CD4-positive, alpha-beta T cell treated with Interleukin-1 beta for 1 hour (primary cell): ENCODE measurements at places on chromosomes 11 and 22.

- DNase-seq = no peak
Observed at GRCh38 chr11:10580623-10581022, 12.2 kb upstream of the LYVE1 start.

GRCh38 chr11:133897331-133897650 lies 52.0 kb upstream of the SPATA19 start:
- DNase-seq = no peak

DNA sequence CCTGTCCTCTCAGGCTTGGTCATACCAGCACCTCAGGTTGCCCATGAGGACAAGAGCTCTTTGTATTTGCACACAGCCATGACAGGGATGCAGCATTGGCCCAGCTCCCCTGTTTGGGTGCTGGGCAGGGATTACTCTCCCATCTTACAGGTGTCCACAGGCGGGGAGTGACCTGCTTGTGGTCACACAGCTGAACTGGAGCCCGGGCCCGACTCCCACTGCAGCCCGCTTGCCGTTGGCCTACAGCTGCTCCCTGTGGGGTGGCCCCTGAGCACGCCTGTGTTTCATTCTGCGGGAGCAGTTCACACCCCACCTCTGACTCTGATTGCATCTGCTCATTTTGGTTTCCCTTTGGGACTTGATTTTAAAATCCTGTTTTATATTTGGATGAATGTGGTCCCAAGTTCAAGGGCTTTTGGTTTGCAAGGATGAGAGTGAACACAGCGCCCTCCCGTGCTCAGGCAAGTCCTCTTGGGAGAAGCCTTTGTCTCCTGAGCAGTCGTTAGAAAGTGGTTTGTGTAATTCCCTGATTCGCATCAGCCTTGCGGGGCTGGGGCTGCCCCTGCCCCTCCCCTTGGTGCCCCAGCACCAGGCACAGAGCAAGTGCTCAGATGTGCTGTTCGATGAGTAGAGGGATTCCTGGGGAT lies 9.3 kb downstream of the PICK1 start:
- DNase-seq = no peak

DNA sequence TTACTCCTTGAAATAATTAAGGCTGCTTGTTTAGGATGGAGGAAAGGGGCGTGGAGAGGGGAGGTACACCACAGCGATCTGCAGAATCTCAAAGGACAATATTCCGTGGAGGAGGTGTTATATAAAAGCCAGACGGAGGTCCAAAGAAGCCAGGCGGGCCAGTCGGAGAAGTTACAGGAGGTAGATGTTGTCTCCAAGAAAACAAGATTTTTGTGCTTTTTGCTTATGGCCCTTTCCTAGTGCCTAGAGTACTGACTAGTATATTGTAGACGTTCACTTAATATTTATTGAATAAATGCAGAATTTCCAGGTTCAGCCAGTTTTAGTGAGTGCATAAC lies 761 bp downstream of the ZDHHC13 start:
- no peak for DNase-seq

DNA sequence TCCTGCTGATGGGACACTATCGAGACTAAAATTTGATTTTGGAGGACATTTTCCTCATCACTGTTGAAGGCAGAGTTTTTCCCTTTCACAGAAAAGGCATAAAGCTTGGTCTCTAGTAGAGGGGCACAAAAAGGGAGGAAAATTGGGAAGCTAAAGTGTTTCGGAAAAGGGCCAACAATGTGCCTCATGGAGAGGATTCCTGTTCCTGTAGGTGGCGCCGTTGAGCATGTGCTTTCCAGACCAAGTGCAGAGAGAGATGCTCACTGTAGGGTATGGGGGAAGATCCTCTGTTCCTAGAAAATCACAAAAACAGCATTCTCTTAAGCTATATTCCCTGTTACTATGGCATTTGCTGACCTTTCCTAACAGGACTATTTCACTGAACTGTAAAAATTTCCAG lies 18.4 kb upstream of the OR4C5 start:
- DNase-seq = no peak

DNA sequence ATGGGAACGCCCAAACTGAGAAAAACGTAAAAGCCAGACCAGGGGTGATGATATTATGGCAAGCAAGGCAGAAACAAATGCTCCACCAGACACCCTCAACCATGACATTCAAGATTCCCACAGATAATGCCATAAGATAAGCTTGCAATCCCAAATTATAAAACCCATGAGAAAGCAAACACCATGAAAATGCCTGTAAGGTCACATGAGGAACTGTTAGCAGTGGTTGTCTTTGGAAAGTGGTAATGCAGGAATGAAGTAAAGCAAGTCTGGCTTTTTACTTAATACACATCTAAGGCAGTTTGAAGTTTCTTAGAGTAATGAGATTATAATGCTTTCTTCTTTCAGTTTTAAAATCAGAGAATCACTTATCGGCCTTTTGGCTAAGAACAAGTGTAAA lies 111.0 kb downstream of the MN1 start:
- DNase-seq = no peak

DNA sequence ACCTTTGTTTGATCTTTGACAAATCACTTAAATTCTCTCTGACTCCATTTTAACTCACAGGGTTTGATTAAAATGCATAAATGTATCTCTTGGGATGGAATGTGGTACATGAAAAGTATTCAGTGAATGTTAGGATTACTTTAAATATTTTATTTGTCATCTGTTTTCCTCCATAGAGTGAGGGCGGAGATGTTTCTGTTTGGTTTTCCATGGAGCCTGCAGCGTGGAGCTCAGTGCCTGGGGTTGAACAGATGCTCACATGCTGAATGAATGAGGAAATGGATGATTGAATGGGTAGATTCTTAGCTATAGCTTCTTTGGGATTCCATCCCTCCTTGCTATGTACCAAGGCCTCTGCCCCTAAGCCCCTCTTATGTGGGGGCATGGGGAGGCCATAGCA lies 10.0 kb downstream of the TSPAN18 start:
- DNase-seq = no peak

DNA sequence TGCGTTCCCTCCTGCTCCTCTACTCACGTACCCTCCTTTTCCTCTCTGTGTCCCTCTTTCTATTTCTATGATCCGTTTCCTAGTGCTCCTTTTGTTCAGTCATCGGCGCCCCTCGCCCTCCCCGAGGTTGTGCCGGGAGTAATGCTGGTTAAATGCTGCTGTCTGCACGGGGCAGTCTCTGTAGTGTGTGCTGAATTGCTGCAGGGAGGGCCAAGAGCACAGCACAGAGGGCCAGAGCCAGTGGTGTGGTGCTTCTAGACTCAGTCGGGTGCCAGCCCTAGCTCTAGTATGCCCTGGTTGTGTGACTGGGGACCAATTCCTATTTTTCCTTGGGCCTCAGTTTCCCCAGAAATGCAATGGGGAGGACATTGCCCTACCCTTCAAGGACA lies 98.3 kb downstream of the PKNOX2 start:
- no peak for DNase-seq
